ENCODE measurements at places on chromosomes 7 and 10. TPM values are rescaled to one million over a fixed set of nuclear protein-coding genes. Genes with fewer than 3 reads are reported as not detected.

EVX1 gene
- total RNA-seq = not detected

DNA sequence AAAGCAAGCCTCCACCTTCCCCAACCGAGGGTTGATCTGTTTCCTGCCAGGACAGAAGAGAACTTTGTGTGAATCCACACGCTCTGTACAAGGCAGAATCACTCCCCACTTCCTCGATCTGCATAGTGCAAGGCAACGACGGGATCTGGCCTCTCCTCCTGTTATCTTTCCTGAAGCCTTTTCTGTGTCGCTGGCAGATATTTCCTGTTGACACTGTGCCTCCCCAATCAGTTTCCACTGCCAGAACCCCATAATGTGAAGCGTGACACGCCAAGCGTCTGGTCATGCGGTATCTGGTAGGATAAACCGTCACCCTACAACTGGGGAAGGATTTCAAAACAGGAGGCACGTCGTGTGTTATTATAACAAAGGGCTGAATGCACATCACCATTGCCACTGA, 57.2 kb downstream of the FAM171A1 start:
- DNase-seq = peak; percentile 75

SEM1 gene
- 32.6 TPM for total RNA-seq

- DNase-seq = peak; percentile 42
These were observed 88.1 kb upstream of the CUX1 start for GRCh38 chr7:101729241-101729883.

VIPR2 gene
- 7.3 TPM for total RNA-seq

GRCh38 chr7:133514551-133514950, 261.7 kb downstream of the EXOC4 start:
- DNase-seq = no peak

DNA sequence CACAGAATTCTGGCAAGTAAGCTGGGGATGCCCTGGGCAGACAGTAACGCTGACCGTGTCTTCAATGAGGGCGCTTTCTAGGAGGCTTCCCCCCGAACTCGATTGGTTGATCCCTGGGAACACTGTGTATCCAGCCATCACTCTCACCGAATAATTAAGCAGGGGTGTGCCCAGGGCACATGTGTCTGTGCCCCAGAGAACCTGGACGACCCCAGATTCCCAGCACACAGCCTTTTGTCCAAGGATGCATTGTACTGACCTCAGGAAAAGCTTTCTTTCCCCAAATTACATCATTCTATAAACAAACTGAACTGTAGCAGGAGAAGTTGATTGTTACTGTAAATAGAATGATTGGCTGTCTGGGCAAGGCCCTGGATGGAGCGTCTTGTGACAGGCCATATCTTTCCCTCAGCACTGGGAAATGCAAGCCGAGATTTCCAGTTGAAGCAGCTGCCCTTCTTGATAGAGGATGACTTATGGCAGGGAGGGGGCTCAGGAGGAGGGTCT, 6.6 kb upstream of the DEPP1 start:
- DNase-seq = no peak

LDB1 gene
- 77.8 TPM for total RNA-seq

FRMD4A gene
- 55.4 TPM for total RNA-seq

OR9A2 gene
- not detected for total RNA-seq

DNA sequence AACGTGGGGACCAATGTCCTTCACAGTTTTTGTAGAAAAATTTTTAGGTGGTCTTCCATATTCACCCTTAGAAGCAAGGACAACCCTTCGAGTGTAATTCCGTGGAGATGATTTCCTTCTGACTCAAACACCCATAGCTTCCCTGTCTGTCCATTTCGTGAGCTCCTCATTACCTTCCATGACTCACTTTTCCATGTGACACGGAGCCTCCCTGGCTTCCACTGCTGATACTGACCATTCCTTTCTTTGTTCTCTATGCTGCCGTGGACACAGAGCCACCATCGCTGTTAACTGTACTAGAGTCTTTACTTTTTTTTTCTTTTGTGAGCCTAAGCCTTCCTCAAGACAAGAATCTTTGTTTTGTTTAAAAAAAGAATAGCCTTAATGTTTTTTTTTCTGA, 12.5 kb upstream of the ARMS2 start:
- DNase-seq = no peak

DNA sequence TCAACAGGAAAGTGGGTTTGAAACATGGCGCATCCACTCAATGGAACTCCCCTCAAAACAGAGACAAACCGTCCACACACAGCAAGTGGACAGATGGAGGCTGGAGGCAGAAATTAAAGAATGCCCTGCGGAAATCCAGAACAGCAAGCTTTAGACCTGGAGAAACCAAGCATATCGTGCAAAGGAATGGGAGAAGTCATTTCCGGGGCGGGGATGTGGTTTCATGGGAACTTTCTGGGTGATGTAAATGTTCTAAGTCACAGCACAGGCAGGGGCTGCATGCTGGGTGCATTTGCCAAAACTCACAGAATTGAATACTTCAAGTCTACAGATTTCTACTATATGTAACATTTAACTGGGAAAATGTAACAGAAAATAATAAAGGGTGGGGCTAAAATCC, 213.0 kb downstream of the PTPRN2 start:
- DNase-seq = no peak

GRCh38 chr10:49679480-49679893, at the start of gene C10orf53:
C10orf53 (plus strand) TSS chr10:49679651; CDS start chr10:49679698, 47 bp downstream.
- no peak for DNase-seq

DNA sequence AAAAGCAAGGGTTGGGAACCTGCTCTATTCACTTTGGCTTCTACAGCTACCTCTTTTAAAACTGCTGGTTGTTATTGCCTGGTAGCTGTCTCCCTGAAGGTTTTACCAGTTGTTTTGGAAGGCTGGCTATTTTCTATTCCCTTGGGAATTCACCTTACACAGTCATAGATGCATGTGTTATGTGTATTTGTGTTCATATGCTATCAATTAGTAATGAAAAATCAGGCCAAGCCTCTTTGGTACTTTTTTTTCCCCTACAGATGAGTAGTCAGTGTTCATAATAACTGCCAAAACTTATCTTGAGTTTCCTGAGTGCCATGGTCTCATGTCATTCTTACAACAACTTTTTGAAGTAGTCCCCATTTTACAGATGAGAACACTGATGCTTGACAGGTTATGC, 738.0 kb upstream of the GALNT17 start:
- DNase-seq = no peak

- DNase-seq = no peak
These were observed 43.5 kb downstream of the ACSM6 start for GRCh38 chr10:95237376-95238170.

GRCh38 chr10:11884706-11885423, 61.7 kb downstream of the PROSER2 start:
- DNase-seq = no peak

GRCh38 chr10:89670926-89671325, 25.9 kb upstream of the PANK1 start:
- no peak for DNase-seq

GRCh38 chr7:111086532-111086931, 4.4 kb upstream of the LRRN3 start:
- no peak for DNase-seq

DNA sequence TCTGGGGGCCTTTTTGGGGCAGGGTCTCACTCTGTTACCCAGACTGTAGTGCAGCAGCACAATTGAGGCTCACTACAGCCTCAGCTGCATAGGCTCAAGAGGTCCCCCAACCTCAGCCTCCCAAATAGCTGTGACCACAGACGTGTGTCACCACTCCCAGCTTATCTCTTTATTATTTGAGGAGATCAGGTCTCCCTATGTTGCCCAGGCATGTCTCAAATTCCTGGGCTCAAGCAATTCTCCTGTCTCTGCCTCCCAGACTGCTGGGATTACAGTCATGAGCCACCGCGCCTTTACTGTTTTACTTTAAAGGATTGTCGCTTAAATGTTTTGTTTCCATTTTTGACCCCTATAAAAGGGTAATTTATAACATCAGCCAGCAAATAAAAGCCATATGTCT, 502.6 kb upstream of the AUTS2 start:
- DNase-seq = no peak

GRCh38 chr10:98748298-98748697, 301.6 kb upstream of the HPS1 start:
- no peak for DNase-seq

GRCh38 chr7:67566101-67566500, 569.5 kb downstream of the TYW1 start:
- DNase-seq = no peak

- DNase-seq = no peak
These were observed 96.6 kb downstream of the MKLN1 start for GRCh38 chr7:131424219-131424822.

CUTC gene
- 17.5 TPM for total RNA-seq

DNA sequence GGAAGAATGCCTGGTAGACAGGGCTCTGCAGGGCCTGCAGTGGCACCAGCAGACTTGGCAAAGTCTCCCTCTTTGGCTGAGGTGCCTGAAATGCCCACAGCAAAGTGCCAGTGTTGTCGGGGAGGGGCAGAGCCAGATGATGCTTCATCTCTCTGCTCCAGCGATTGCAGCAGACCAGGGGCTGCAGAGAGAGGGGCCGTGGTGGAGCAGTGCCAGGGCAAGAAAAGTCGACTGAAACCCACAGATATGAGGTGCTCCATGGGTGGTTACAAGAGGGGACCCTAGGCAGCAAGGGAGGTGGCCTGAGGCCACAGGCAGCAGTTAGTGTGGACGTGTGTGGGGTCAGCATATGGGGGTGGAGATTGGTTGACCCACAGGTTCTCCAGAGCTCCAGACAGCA, 123.5 kb upstream of the SHH start:
- no peak for DNase-seq

GIMAP4 gene
- total RNA-seq = 39.9 TPM

DNA sequence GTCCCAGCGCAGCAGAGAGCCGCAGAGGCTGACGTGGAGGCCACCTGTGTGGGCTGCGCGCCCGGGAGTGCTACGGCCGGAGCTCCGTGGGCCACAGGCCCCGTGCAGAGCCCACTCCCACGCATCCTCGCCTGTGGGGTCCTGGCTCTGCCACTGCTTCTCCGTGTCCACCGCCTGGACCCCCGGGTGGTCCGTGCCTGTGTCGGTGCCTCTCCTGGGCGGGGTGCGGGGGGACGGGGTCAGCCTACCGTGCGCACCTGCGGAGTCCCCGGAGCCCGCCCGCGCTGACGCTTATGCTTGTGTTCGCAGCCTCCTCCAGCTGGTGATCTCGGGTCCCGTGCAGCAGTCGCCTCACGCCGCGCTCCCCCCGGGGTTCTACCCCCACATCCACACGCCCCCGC, 7.8 kb upstream of the ZNF853 start:
- DNase-seq = no peak

CARD11 gene
- 35.8 TPM for total RNA-seq
